ENCODE measurements at places on chromosomes 3 and 15.

- DNase-seq = no peak
Observed at GRCh38 chr3:14481018-14481645, 59.0 kb downstream of the GRIP2 start.

DNA sequence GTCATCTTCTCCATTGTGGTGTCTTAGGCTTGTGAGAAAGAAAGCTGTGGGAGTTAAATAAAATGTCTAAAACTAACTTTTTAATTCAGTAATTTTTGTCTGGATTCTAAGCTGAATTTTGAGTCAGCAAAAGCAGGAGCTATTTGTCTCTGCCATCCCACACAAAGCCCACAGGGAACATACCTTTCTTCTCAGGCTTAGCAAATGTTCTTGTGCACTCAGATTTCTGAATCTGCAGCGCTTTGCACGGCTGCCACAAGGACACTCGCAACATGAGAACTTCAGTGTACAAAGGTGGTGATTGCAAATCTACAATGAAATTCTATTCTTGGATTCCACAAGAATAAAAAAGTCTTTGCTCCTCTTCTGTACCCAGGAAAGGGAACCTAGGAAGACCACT is 88.2 kb upstream of the RNF7 start:
- DNase-seq = no peak

DNA sequence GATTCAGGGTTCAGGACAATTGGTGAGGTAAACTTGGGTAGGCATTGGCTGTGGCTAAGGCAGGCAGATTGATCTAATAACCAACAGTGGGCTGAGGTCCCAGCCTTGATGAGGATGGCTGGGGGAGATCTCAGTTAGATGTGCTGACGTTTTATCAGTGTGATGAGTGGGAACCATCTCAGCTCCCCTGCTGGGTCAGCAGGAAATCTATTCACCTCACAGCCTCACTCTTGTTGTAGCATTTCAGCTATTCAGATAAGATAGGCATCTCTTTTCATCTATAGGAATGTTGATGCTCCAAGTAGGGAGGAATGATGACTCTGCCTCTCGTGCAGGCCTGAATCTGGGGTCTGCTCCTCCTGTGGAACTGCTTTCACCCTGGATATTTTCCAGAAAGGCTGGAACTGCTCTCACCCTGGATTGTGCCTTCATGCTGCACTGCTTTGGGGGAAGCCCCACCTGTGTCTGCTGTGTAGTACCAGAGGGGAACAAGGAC is 973.7 kb downstream of the NSUN3 start:
- no peak for DNase-seq

DNA sequence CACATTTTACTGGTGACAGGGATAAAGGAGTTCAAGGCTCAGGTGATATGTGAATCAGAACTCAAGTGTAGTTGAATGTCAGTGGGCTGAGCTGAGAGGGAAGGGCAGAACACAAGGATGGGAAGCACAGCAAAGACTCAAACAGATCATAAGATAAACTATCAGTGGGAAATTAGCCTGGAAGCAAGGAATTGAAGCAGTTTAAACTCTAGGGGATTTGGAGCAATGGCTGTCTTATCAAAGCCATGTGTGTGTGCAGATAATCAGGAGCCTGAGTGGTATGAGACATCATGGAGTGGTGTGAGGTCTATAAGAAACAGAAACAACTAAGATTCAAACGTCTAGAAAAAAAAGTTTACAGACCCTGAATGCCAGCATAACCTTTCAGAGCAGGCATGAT is 634.6 kb downstream of the AGBL1 start:
- no peak for DNase-seq

- DNase-seq = no peak
Observed at GRCh38 chr3:132253262-132253878, 63.8 kb upstream of the ACP3 start.
